ENCODE measurements at places on chromosomes 7 and 10.

DNA sequence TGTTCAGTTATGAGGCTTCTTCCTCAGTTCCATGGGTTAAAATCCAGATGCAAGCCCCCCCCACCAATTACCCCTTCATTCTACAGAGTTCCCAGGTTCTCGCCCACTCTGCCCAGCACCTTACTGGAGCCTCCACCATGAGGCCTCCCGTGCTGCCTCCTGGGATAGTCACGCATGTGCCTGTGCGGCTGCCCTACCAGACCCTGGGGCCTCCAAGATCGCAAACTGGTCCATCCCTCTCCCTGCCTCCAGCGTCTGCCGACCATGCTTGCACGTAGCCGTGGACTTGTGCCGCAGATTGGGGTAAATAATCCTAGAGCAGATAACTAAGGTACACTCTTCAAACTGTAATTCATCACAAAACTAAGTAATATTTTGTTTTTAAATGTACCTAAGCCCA lies 611.2 kb downstream of the PTPRN2 start:
- no peak for DNase-seq

DNA sequence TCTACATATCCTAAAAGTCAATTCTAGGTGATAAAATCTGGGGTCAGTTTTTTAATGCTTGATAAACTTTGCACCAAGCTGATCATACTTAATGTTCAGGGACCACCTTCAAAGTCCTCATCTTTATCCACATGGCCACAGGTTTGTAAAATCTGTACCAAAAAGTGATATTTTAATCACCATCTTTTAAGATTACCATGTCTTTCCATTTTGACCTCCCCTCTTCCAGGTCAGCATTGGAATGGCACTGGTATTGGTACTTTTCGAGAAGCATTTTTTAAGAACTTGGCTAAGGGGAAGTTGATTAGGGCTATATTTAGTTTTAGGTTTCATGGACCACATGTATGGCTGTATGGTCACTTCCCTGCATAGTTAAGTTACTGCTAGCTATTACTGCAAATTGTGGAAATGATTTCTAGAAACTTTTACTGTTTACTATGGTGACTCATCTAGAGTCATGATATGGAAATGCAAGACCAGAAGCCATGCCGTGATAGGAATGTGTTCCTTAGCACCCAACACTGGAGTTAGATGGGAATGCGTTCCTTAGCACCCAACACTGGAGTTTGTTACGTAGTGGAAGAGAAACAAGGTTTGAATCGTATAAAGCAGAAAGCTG lies 50.8 kb upstream of the ABLIM1 start:
- DNase-seq = no peak

- DNase-seq = no peak
Observed at GRCh38 chr7:84149573-84149972, 45.0 kb downstream of the SEMA3A start.

DNA sequence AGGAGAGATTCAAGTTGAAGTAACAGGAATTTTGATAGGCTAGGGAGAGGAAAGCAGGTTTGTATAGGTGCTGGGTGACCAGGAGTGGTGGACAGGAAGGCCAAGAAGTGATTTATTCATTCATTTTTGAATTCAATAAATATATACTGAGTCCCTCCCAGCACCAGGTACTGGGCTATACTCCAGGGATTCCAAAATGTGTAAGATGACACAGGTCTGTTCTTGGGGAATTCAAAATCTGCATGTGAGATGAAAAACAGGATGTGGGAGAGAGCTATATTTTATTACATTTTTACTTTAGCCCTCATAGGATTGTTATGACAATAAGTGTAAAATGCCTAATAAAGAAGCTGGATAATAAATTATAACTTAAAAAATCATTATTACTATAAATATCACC lies 134.9 kb downstream of the ANK3 start:
- no peak for DNase-seq

DNA sequence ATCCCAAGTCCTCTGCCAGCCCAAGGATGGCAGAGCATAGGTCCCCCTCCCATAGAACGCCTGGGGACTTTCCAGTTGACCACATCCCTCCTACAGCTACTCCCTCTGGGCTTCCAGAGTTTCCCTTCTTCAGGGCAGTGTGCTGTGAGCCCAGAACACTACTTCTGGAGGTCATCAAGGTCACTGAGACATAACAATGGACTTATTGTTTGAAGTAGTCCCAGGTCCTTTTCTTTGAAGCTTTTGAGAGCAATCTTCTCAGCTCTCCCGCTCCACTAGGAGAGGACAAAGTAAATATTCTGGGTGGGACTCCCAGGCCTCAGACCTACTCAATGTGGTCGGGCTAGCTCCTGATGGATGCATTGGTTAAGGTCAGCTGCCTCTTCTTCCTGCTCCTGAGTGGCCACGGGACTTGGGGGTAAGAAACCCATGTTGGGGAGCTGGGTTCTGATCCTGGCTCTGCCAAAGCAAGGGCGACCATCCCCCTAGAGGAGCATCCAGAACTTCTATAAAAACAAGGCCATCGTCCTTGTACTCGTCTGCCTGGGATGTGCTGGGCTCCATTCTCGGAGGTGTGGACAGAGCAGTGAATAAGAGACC lies 83.5 kb upstream of the DDC start:
- no peak for DNase-seq

DNA sequence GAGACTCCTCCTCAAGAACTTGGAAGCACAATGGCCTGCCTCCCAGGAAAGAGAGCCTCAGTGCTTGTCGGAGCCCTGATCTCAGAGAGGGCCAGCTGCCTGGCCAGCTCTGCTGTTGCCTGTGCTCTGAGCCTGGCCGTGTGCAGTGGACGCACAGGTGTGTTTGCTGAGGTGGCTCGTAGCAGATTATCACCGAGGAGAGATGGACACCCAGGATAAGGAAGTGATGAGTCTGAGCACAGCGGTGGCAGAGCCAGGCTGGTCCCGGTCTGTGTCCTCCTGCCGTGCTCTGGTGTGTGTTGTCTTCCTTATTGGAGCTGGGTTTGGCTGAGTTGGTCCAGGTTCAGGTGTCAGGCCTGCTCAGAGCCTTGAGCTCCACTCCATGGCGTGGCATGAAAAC lies 208.5 kb downstream of the EBF3 start:
- no peak for DNase-seq

GRCh38 chr10:134247-135131 lies 766 bp upstream of the ZMYND11 start:
- DNase-seq = peak; percentile 28

DNA sequence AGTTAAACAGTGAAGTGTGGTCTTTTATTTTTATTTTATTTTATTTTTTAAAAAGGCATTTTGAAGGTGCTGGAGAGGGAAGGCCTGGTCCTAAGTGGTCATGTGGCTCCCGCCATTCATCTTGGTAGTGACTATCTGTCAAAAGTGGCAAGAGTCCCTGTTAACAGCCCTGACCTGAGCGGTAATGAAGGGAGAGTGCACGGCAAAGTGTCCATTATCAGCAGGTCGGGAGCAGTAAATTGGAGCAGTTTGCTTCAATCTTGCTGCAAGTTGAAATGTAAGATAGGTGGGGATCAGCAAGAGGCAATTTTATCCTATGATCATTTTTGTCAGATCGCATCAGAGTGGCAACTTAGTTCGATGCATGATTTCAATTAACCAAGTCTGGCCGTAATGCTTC lies 227.4 kb upstream of the SP4 start:
- no peak for DNase-seq

GRCh38 chr7:598899-599298 lies 79.3 kb upstream of the PDGFA start:
- no peak for DNase-seq

DNA sequence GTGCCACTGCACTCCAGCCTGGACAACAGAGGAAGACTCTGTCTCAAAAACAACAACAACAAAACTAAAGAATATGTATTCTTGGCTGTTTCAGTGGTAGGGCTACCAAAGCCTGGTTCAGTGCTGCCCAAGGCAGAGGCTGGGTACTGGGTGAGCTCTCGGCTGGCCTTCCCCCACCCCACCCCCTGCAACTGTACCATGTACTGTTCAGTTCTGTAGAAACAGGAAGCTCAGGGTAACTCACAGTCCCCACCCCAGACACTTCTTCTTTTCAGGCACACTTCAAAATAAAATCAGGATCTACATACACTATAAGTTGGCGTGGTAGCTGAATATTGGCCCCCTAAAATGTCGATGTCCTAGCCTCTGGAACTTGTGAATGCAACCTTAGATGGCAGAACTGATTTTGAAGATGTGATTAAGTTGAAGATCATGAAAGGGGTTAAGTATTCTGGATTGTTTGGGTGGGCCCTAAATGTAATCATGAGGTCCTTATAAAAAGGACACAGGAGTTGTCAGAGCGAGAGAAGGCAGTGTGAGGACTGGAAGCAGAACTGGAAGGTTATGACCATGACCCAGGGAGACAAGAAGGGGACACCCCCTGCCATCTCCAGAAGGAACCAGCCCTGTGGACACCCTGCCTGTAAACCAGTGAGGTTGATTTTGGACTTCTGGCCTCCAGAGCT lies 31.2 kb downstream of the TBXAS1 start:
- DNase-seq = no peak

- DNase-seq = no peak
Observed at GRCh38 chr7:132239422-132239994, 336.8 kb downstream of the PLXNA4 start.
